RCC 7860 (cell line): ENCODE measurements at places on chromosomes 16 and 17.

DNA sequence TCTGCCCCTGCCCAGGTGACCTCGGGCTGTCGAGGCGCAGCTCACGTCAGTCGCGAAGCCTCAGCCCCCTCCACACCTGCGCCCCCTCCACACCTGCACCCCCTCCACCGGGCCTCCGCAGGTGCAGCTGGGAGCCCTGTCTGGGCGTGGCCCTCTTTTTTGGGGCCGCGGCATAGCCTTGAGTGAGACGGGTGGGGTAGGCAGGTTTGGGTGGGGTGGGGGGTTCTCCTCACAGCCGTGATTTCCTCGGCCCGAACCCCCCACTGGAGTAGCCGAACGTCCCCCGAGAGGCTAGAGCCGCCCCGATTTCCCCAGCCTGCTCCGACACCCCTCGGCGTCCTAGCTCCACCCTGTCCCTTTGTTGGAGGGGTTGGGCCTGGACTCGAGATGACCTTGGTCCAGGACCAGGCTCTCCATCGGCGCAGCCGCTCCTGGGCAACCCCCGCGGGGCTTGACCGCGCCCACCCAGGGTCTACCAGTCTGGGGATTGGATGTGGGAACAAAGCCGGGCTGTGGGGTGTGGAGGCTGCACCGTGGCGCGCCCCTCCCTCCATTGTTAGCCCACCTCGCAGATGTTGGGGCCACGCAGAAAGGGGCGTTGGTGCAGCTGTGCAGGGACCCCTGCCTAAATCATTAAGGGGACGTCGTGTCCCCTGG is 626 bp downstream of the TUBB3 start:
- no peak for DNase-seq

DNA sequence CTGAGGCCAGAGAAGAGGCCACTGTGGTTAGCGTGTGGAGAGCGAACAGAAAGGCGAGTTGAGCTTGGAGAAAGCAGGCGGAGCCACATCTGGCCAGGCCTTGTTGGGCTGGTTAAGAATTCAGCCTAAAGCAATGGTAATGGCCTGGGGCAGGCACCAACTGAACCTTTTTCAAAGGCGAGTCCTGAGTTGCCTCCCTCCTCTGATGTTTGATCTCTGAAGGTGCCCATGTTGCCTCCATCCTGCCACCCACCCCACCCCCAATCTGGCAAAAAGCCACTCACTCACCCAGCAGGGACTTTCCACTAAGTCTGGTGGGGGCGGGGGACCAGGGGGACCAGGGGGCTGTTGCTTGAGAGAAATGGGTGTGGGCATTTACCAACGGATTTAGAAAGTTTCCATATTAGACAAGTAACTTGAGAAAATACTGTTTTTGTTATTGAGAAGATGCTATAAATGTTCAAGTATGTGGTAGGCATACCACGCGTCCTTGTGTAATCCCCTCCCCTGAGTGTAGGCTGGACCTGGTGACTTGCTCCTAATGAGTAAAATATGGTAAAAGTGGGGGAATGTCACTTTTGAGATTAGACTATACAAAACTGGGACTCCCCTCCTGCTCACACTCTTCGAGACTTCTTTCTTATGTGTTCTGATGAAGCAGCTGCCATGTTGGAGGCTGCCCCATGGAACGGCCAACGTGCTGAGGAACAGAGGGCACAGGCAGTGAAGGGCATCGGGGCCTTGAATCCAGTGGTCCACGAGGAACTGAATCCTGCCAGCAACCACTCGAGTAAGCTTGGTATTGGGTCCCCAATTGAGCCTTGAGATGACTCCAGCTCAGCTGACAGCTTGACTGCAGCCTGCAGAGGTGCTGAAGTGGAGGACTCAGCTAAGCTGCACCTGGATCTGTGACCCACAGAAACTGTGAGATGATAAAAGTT is 29.9 kb upstream of the TNS4 start:
- DNase-seq: no peak

GRCh38 chr17:50277357-50277754 is 3.1 kb downstream of the TMEM92 start:
- no peak for DNase-seq

DNA sequence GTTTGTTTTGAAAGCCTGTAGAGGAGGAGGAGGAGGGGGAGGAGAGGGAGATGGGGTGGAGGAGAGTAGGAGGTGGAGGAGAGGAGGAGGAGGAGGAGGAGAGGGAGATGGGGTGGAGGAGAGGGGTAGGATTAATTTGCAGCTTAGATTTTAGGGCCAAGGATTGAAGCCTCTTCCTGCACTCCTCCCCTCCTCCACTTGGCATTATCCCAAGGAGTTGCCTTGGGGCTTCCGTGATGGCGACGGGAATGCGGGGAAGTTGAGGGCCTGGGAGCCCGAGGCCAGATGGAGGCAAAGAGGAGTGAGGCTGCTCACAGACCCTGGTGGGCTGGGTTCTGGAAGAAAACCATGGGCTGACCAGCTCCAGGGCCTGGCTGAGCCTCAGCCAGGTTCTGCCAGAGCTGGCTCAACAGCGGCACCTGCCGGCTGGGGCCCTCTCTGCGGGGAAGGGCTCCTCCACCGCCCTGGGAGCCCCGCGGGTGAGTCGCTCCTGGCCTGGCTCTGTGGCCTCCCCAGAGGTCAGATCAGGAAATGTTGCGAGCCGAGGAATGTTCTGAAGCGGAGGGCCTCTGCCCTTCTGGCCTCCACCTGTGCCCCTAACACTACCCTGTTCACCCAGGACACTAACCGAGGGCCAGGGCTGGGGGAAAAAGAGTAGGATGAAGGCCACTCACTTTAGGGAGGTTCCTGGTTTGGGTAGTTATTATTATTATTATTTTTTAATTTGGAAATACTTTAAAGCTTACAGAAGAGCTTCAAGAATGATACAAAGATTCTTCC is 23.9 kb upstream of the FMNL1 start:
- peak; percentile 83 for DNase-seq

- DNase-seq: no peak
Measured at GRCh38 chr16:56732832-56733231, 2.9 kb downstream of the NUP93 start.

DNA sequence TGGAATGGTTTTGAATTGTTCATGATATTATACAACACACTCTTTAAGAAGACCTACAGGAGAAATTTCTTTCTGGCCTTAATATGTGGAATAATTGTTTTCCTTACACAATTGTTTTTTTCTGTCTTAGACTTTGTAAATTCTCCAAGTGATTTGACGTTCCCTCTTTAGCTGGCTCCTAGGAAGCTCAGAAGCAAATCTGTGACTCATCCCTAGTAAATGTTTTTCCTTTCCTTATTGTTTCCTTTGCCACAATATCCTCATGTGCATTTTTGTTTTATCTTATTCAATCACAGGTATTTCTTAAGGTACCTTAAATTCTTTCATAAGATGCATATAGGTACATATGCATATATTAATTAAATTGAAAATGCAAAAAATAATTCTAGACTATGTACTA is 13.5 kb downstream of the KIAA0753 start:
- no peak for DNase-seq

GRCh38 chr16:48330841-48331192 is 54.4 kb downstream of the SIAH1 start:
- no peak for DNase-seq

- DNase-seq: no peak
Measured at GRCh38 chr17:50185631-50186471, 15.6 kb downstream of the COL1A1 start.

GRCh38 chr16:54077050-54077821 is 209.4 kb downstream of the IRX3 start:
- DNase-seq: peak; percentile 64

GRCh38 chr17:20120836-20121235 is 111.7 kb downstream of the SPECC1 start:
- no peak for DNase-seq

GRCh38 chr16:78608305-78608776 is 508.9 kb downstream of the WWOX start:
- no peak for DNase-seq

- DNase-seq: no peak
Measured at GRCh38 chr17:70128727-70129238, 40.5 kb upstream of the KCNJ2 start.

DNA sequence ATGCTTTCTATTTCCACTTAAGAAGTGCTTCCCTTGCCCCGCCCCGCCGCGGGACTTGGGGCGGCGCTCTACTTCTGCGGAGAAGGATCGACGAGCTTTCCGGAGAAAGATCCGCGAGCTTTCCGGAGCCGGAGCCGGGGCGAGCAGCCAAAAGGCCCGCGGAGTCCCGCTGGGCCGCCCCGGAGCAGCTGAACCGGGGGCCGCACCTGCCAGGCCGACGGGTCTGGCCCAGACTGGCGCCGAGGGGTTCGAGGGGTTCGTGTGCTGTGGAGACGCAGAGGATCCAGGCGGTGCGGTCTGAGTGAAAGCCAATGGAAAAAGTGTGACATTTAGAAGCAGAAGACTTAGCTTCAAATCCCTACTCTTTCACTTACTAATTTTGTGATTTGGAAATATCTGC is 50.8 kb downstream of the TBC1D26 start:
- no peak for DNase-seq

DNA sequence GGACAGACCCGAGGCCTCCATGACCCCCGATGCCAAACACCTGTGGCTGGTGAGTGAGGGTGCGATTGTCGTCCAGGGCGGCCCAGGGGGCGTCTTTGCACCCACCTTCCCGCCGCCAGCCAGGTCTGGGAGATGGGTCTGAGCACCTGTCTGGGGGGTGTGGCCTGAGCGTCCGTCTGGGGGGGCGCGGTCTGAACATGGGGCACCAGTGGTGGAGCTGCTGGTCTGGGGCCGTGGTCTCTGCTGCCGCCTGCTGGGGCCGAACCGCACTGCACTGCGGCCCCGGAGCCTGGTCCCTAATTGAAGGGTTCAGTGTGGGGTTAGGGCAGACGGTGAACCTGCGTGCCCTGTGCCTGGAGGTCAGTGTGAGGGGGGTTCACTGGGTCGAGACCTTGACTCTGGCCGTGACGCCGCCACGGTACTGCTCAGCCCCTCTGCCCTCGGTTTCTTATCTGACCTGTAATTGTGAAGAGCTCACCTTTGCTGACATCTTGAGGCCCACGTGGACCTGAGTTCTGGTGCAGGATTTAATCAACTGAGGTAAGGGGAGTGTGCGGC is 12.6 kb upstream of the TCF25 start:
- DNase-seq: peak; percentile 28

GRCh38 chr17:57707892-57708291 is 37.2 kb downstream of the CCDC182 start:
- no peak for DNase-seq

GRCh38 chr17:80833952-80834892 is 157.4 kb upstream of the CHMP6 start:
- no peak for DNase-seq

- peak; percentile 39 for DNase-seq
Measured at GRCh38 chr17:64658931-64659330, 3.2 kb downstream of the SMURF2 start.

DNA sequence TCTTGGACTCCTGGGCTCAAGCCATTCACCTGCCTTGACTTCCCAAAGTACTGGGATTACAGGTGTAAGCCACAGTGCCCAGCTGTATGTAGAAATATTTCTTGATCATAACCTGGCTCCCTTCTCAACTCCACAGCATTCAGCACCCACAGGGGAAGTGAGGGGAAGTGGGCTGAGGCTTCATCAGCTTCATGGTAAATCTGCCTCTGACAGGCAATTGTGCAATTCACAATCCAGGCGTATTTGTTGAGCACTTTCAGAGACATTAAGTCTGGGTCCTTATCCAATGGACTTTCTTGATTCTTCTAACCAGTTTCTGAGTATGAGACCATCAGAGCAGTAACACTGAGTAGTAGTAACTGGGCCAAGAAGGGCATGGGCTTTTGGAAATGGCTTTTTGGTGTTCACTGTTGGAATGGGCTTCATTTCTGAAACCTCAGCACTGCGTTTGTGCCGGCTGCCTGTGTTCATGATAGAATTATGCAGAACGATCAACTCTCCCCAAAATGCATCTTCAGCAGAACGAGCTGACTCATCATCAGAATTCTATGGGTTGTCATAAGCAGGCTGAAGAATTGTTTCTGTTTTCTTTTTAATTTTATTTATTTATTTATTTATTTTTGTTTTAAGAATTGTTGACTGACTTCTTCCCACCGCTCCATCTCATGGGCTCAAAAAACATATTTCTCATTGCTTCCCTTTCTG is 28.9 kb downstream of the FAM20A start:
- DNase-seq: no peak

- no peak for DNase-seq
Measured at GRCh38 chr16:71501547-71501946, 12.4 kb upstream of the ZNF19 start.

DNA sequence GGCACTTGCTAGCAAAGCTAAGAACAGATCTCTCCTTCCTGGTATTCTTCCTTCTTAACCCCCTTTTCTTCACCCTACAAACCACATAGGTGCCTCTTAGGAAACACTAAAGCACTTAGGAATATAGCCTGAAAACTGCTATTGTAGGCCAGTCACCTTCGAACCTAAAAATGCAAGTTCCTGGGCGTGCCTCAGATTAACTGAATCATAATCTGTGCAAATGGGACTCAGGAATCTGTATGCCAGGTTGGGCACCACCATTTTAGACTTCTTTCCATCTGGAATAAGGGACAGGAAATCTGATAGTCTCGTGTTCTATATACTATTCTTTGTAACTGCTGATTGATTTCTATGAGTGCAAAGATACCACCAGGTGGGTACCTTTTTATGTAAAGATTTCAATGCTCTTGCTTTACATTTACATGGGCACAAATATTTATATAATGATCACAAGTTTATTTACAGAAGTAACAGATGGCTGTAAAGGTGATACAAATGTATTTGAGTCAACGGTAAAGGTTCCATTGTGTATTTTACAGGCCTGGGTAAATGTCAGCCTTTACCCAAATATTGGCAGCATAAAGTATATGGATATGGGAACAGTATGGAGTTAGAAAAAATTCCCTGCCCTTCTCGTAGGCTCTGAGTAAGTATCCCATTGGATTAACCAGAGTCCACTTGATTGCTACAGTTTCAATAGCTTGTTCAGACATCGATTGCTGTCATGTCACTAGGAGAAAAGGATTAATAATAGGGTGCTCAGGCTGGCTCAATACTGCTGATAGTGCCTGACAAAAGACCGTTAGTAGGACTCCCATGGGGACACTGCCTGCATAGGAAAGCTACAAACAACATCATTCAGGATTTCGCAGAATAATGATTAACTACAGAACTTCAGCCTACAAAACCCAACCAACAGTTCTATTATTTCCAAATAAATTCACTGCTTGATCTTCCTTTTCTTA is 124.7 kb downstream of the SNX11 start:
- DNase-seq: no peak

- no peak for DNase-seq
Measured at GRCh38 chr16:89482150-89482816, 8.1 kb downstream of the ANKRD11 start.

- DNase-seq: no peak
Measured at GRCh38 chr17:55351226-55351625, 70.4 kb downstream of the MMD start.
